NCI-H187 (cell line): ENCODE measurements at places on chromosomes 7 and 10.

DNA sequence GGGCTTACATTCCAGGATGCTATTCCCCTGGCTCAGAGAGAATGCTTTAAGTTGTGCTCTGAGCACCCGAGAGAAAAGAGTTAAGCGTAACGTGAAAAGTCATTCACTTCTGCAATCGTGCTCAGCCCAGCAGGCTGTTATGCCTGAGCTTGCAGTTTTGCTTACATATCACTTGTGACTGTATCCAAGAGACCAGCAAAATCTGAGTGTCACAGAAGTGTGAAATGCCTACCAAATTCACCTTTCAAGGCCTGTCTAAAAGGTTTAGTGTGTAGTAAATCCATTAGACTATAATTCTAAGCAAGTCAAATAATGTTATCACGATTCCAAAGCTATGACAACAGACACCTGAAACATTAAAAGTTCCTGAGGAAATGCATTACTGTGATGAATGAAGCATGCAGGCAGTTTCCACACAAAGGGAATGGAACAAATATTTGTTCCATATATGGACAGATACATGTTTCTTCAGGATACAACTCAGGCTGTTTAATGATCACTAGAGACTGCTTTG lies 20.1 kb downstream of the ITGB1 start:
- DNase-seq: no peak

DNA sequence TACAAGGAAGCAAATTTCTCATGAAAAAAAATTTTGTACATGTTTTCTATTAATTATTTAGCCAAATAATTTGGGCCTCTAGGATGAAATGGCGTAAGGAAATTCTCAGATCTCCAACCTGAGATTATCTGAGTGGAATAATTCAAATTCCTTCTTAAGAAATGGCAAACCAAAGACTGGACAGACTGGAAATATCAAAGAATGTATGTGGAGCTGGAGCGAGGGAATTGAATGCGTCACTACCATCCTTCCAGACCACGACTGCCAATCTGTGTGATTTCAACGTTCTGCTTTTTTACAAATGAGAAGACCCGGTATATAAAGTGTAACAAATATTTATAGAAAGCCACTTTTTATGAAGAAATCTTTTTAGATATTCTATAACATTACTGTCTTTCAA lies 12.4 kb upstream of the BLNK start:
- no peak for DNase-seq

GRCh38 chr7:135803143-135803542 lies 54.5 kb upstream of the FAM180A start:
- no peak for DNase-seq

DNA sequence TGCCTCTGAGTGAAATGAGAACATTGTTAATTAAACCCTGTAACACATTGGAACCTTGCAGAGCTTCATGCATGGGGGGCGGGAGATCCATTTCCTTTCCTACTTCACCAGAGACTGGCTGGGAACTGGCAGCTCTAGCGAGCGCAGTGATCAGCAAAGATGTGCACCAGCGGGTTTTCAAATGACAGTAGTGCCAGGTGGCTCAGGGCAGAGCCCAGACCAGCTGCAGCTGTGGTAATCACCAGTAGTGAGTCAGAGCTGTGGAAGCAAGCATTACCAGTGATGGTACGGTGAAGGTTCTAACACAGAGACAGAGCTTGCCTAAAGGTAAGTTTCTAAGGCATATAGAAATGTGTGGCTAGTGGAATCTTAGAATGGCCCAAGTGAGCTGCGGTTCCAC lies 1009.7 kb upstream of the CELF2 start:
- DNase-seq: no peak

DNA sequence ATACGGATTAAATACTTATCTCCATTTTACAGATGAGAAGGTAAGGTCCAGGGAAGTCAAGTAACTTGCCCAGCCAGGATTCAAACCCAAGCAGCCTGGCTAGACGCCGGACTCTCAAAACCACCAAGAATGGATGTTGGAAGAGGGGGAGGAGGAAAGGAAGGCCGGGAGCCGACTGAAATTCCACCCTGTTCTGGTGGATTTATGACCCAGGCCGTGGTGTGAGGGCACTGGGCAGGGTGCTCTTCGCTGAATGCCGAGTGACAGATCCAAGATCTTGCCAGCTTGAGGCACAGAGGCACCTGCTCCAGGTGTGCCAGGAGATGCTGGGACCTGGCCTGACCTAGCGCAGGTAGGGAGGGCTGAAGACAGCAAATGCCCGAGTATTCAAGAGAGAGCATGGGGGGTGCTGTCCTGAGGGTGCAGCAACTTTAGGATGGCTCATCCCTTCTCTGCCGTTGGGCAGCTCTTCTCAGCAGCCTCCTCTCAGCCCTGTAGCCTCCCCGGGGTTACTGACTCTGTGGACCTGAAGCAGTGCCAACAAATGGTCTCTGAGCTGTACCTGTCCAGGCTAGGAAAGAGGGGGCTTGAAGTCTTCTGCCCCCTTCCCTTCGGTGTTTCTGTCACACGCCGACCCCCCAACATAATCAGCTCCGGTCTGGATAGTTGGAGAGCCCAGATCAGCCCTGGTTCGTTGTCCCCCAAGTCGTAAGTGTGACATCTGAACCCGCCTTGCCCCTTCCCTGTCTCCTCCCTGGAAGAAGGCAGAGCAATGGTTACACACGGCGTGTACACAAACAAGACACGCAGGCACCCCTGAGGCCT lies 713 bp downstream of the LOXL4 start:
- DNase-seq: no peak
